NCI-H2029 treated with DMSO at 0.1 percent for 48 hours (cell line): ENCODE measurements at places on chromosomes 5 and 9.

DNA sequence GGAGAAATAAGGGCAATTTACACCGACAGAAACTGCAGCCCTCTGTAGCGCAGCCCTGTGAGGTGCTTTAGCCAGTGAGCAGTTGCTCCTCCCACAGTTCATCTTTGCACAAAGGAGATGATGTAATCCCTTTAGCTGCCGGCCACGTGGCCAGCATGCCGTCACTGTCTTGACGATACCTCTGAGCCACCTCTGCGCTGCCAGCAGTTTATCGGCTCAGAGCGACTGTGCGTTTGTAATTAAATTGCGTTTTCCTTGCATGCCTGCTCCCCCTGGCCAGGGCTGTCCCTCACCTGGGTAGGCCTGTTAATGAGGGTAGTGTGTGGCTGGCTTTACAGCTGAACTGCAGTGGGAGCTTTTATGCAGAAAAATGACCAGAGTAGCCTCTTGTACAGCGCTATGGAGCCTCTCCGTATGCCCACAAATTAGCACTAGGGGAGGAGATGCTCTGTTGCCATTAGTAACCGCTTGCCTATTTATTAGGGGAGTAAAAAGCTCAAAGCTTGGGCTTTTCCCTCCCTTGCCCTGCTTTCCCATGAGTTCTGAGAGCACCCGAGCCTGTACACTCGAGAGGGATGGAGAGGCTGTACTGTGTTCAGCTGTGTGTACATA is 107.0 kb downstream of the TRIO start:
- peak; percentile 89 for DNase-seq

GRCh38 chr5:34005681-34006080 is 2.2 kb downstream of the AMACR start:
- no peak for DNase-seq

DNA sequence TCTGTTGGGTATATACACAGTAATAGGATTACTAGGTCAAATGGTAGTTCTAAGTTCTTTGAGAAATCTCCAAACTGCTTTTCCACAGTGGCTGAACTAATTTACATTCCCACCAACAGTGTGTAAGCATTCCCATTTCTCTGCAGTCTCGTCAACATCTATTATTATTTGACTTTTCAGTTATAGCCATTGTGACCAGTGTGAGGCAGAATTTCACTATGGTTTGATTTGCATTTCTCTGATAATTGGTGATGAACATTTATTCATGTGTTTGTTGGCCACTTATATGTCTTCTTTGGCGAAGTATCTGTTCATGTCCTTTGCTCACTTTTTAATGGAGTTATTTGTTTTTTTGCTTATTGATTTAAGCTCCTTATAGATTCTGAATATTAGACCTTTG is 596.2 kb upstream of the DAB2 start:
- no peak for DNase-seq

DNA sequence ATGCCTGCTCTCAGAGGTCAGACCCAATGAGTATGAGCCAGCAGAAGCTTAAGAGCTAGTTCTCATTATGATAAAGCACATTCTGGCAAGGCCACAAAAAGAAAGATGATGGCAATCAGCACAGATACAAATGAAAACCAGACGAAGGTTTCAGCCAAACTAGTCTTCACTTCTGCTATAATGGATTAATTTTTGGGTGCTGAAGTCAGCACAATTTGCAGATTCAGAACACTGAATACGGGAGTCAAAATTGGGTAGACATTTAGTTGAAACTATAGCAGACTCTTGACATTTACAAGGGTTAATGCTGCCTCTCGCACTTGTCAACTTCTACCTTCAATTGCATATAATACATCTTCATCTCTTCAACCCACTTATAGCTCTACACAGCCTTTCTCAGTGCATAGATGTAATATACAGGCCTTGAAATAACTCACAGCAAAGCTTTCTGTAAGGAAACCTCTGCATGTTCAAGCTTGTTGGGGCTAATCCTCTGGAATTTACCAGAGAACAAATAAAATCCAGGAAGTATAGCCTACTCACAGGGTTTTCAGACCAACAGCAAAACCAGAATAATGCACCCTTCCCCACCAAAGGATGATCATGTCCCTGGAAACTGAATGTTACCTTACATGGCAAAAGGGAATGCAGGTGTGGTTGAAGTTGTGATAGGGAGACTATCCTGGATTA is 77.1 kb downstream of the BAAT start:
- no peak for DNase-seq

DNA sequence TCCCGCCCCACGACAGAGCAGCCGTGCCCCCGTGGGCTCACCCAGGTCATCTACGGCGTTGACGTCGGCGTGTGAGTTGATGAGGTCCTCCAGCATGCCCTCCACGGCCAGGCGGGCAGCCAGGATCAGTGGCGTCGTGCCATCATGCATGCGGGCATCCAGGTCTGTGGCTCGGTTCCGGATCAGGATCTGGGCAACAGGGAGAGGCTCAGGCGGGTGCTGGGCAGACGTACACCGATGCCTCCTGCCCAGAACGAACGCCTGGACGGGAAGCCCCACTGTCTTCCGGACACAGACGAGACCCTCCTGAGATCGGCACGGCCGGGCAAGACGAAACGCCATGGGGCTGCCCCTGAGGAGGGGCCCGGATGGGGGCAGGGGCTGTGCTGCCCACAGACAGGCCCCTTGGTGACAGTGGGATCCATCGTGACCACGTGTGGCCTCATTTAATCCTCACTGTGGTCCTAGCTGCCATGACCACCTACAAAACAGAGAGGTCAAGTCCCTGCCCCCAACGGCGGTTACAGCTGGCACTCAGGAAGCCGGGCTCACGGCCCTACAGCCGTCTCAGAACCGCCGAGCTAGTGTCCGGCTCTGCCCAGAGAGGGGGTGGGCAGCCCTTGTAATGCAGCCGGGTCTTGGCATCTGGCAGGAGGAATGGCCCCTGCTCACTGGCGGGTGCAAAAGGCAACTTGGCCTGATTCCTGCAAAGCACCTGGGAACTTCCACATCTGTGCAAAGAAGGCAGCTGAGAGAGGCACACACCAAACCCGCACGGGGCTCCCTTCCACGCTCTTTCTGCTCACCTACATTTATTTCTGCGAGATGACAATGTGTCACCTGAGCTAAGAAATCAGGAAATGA is 16.5 kb upstream of the SEC16A start:
- no peak for DNase-seq
